ENCODE measurements at places on chromosomes 5 and 9.
A peak's percentile ranks its signal among the peaks of the same experiment; 100 is the strongest.

GRCh38 chr5:22079566-22079965 is 773.6 kb downstream of the CDH12 start:
- DNase-seq, result no peak

- no peak for DNase-seq
Observed at GRCh38 chr9:113998114-113998513, 80.0 kb downstream of the AMBP start.

GRCh38 chr5:53355316-53355715 is 125.1 kb upstream of the FST start:
- DNase-seq, result no peak

GRCh38 chr9:91101611-91102168 is 260.0 kb downstream of the AUH start:
- peak; percentile 49 for DNase-seq

- no peak for DNase-seq
Observed at GRCh38 chr9:16884373-16884772, 13.9 kb upstream of the BNC2 start.

GRCh38 chr5:174694611-174695010 is 29.8 kb upstream of the MSX2 start:
- DNase-seq, result no peak

DNA sequence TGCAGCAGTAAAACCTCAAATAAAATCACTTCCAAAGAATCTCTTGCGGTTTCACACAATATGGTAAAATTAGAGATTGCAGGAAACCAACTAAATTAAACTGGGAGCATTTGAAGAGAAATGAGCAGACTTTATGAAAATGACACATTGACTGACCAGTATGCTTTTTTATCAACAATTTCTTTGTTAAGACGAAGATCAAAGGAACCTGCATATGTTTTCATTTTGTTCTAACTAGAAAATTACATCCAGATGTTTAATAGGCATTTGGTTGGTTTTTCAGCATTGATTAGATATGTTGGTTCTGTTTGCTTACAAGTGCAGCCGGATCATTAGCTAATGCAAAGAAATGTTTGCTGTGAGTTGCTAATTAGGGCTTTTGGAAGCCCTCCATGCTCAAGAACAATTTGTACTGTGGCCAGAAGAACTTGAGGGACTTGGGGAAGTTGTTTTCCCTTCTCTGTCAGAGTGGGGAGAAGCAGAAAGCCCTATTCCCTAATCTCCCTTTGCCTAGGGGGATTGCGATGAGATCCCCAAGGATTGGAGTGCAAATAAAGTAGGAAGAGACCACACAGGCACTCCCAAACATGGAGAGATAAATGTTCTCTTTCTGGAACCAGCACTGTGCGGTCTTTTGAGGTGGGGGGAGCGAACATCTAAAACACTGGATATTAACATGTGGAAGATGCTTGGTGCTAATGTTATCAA is 4.5 kb upstream of the TLE1 start:
- DNase-seq, result no peak

- no peak for DNase-seq
Observed at GRCh38 chr5:81409896-81410295, 16.0 kb upstream of the ACOT12 start.

DNA sequence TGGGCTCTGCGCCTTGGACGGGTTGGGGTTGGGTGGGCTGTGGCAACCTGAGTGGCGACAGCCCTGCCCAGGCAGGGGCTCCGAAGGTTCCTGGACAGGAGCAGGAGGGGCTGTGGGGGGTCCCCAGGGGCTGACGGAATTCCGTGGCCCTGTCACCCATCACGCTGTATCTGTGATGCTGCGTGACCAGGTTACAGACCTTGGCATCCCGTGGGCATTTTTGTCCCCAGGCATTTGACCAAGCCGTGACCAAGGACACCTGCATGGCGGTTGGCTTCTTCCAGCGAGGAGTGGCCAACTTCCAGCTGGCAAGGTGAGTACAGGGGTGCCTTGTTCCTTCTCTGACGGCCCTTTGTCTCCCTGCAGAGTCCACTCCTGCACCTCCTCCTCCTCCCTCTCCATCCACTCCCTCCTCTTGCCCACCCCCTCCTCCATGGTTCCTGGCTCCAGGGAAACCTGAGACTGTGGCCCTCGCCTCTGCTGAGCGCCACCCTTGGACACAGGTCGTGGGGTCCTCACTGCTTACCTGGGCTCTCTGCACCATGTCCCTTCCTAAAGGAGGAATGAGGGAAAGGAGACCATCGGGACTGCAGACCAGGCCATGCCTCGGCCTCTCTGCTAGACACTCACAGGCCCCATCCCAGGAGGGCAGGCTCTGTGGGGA is 3.0 kb downstream of the NOXA1 start:
- no peak for DNase-seq

DNA sequence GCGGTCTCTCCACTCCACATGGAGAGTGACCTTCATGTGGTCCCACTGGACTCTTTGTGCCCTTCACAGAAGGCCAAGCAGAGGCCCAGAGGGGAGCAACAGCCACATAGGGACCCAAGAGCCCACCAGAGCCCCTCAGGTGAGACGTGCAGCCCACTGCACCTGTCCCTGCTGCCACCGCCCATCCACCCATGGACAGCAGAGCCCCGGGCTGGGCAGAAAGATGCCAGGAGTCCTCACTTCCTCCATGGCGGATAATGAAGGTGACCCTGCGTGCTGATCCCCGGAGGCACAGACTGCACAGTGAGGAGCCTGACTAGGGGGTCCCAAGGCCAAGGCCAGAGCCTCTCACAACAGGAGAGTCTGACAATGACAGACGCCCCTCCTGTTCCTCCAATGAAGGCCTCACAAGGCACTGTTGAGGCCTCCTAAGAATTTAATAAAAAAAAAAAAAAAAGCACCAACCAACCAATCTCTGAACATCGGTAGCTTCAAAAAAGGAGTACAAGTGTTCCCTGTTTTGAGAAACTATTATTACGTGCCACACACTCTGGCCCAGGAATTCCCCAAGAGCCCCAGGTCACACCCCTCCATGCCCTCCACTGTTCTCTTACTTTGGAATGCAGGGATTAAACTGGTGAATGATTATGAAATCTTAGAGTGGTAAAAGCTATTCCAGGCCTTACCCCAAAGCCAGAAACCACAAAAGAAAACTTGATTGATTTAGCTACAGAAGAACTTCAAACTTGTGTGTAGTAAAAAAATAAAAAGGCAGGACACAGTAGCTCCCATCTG is 2.8 kb upstream of the PPP1R26 start:
- DNase-seq, result no peak

- no peak for DNase-seq
Observed at GRCh38 chr9:136724772-136725171, 12.4 kb downstream of the DIPK1B start.

DNA sequence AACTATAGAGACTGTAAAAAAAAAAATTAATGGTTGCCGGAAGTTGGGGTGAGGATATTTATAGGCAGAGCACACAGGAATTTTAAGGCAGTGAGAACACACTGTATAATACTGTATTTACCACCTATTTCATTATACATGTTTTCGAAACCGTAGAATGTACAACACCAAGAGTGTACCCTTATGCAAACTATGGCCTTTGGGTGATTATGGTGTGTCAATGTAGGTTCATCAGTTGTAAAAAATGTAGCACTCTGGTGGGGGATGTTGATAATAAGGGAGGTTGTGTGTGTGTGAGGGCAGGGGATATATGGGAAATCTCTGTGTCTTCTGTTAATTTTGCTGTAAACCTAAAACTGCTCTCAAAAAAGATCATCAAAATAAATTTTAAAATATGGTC is 791.7 kb upstream of the CDH10 start:
- no peak for DNase-seq
